ENCODE measurements at places on chromosomes 7 and 10. TPM values are rescaled to one million over a fixed set of nuclear protein-coding genes. Genes with fewer than 3 reads are reported as not detected.

The ENTPD1 gene
- 2.3 TPM for total RNA-seq

- DNase-seq = no peak
These were observed 675.2 kb downstream of the PHTF2 start for GRCh38 chr7:78473571-78474301.

- peak; percentile 4 for DNase-seq
These were observed 33.4 kb downstream of the ADAP1 start for GRCh38 chr7:921071-921461.

GRCh38 chr7:75928568-75928914, 13.6 kb downstream of the POR start:
- no peak for DNase-seq

The MSS51 gene
- 3.1 TPM for total RNA-seq

The SPDYE2 gene
- total RNA-seq = 0.15 TPM

The CD36 gene
- 1.4 TPM for total RNA-seq

The EIF4H gene
- total RNA-seq = 355 TPM

- DNase-seq = no peak
These were observed 84.6 kb upstream of the PDGFA start for GRCh38 chr7:604001-604883.

DNA sequence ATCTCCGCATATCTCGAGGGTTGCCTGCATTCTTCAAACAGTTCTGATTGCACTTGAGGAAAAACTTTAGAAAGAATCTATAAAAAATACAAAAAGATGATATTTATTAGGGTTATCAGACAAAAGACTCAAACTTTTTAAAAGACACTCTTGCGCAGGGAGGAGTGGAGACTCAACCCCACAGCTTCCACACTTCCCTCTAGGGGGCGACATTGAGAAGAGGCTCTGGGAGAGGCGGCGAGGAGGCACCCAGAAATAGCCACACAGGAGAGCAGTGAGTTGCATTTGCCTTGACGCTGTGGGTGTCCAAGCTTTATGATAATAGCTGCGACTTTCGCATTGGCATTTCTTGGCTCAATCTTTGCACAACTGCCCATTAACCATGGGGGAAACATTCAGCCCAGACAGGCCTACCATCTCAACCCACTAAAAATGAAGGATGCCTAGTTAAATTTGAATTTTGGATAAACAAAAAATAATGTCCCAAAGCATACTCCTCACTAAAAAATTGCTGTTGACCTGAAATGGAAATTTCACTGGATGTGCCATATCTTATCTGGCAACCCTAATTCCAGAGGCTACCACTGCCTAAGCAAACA, 86.2 kb downstream of the EBF3 start:
- DNase-seq = peak; percentile 69

DNA sequence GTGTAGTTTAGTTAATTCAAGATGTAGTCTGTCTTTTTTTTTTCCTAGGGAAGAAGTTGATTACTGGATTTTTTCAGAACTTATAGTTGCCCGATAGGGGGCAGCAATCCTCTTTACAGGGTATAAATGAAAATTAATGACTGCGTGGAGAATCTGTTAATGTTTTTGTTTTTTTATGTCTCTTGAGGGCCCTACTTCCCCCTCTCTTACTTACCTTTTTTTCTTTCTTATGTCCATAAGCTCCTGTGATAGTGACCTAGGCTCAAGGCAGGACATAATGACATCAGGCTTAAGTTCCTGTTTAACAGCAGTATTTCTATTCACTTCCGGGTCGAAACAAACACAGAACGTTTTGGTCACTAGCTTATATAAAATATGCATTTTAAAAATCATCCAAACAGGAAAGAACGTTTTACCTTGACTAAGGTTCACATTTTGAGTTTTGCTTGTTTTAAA, 18.8 kb downstream of the CDC123 start:
- DNase-seq = no peak

DNA sequence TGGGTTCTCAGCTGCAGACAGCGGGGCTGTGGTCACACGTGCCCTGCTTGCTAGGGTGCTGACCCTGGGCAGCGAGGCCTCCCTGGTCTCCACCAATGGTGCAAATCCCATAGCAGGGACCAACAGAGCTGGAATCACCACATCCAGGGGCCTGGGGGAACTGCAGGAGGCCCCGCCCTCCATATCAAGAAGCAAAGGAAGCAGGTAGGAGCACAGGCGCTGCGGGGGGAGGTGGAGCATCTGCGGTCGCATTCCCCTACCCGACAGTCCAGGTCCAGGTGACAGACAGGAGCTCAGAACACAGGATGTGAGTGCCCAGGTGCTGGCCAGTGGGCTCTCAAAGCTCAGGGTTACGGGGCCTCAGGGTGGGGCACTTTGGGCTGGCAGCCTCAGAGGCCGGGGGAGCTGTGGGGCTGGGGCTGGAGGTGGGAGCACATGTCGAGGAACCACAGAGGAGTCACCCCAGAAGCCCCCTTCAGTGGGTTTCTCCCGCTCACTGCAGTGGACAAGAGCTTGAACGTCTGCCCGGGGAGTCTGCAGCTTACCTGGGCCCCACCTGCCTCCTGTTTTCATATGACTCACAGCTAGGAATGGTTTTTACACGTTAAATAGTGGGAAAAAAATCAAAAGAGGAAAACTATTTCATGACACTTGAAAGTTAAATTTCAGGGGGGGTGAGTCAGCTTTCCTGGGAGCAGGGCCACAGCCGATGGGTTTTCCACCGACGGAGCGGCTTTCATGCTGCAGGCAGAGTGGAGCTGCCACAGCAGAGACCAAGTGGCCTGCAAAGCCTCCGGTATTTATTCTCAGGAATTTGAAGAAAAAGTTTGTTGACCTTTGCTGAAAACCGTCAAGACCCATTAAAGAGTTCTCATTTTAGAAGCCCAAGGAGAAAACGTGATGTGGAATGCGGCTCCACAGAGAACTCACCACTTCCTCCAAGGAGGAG, 148.7 kb upstream of the PPP2R2D start:
- no peak for DNase-seq

All from WTC11 (cell line).